ENCODE measurements at places on chromosomes 2 and 18.

DNA sequence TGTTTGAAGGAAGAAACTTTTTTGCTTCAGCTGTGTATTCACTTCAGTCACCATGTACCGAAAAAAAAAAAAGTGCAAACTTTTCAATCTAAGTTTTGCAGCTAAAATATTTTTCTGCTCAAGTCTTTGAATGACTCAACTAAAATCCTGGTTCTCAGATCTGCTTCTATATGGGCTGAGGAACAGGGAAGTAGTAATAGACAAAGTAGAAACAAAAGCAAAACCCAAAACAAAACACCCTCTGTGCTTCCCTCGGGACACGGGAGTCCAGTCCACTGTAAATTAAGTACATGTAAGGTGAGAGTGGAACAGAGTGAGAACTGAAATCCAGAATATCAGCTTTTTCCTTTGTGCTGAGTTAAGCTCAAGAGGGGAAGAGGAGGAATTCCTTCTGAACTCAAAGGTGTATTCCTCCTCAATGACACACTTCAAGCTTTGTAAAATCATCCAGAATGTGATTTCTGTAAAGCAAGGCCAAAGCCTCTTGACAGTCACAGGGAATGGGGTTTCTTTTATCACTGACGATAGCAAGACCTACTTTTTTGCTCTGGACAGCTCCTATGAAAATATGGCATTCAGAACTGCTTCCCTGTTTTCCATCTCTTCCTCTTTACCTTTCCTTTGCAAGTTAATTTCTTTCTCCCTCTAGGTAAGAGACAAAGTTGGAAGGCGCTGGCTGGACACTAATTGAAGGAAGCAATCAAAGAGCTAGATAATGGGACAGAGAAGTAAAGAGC lies 433.5 kb upstream of the MMADHC start:
- DNase-seq: no peak

DNA sequence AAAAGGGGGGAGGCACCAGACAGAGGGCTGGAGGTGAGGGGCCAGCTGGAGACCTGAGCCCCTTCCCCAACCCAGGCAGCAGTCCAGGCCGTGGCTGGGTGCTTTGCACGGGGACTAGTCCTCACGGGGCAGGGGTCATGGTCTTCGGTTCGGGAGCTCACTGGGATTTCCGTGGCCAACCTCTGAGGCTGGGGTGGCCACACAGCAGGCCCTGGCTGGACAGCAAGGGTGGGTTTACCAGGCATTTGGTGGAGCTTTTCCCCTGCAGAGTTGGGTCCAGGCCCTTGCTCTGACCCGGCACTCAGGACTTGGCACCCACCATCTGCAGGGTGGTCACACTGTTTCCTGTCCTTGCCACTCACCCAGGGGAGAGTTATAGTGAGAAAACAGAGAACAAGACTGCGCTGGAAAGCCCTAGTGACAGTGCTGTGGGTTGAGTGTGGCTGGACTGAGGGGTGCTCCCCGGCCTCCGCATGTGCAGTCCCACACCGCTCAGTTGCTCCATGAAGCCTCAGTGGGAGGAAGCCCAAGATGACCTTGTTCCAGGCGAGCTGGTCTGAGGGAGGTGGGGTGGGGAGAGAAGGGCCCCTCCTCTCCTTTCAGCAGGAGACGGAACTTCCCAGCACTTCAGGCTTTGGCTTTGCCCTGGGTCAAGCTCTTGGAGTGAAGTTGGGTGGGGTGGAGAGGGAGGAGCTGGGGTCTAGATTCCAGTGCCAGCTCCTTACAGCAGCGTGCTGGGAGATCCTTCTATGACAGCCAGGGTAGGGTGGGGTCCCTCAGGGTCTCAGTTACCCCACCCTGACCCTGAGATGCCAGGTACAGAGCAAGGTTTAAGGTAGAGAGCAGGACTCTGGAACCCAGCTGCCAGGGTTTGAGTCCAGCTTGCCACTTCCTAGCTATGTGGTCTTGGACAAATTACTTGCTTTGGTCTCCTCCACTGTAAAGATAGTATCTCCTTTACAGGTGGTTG lies 219.8 kb downstream of the DYSF start:
- DNase-seq: no peak

- DNase-seq: no peak
Observed at GRCh38 chr2:8578335-8579244, 103.3 kb upstream of the ID2 start.

GRCh38 chr2:152042636-152043615 lies 55.9 kb downstream of the CACNB4 start:
- DNase-seq: no peak

GRCh38 chr2:105924271-105924670 lies 179.6 kb downstream of the NCK2 start:
- DNase-seq: no peak

DNA sequence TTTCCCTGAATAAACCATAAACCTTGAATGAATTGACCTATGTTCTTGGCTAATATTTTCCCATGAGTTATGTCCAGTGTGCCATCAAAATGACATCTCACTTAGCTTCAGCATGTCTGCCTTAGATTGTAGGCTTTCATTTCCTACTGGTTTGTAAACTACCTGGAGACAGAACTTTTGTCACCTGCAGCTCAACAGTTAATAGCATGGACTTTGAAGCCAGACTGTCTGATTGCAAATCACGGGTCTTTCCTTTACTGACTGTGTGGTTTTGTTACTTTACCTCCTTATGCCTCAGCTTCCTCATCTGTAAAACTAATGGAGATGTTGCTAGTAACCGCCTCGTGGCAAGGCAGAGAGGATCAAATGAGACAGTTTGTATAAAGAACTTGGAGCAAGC lies 187.1 kb downstream of the SUCLG1 start:
- no peak for DNase-seq

DNA sequence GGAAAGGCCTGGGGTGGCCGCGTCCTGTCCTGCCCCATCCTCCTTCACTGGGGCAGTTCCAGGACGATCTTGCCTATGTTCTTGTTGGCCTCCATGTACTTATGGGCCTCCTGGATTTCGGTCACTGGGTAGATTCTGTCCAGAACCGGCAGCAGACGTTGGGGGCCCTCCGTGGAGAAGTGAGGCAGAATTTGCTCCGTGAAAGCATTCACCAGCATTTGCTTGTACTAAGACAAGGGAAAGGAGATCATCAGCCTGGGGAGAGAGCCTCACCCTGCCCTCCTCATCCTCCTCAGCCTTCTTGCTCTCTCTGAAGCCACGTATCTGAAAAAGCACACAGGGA lies 1.4 kb upstream of the SF3B6 start:
- DNase-seq: no peak

GRCh38 chr2:112474844-112475486 lies 7.0 kb upstream of the TTL start:
- DNase-seq: no peak

Measured in globus pallidus (tissue), 1 donor.